ENCODE measurements at places on chromosomes 3 and 15.

- DNase-seq = no peak
Measured at GRCh38 chr3:106482451-106482850, 613.6 kb upstream of the CBLB start.

DNA sequence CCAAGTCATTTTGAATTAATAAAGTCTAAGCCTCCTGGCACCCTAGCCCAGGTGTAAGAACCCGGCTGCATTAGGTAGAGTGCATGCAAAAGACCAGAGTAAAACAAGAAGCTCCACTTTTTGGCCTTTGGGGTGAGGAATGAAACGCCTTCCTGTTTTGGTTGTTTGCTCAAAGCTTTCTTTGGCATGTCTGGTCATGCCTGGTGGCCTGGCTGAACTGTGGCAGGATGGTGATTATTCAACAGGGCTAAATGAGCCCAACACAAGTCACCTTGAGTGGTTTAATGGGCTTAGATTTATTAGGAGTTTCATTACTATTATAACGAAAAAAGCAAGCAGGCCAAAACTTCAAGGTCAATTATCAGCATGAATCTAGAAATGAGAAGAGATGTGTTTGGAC lies 40.9 kb upstream of the LDHAL6B start:
- no peak for DNase-seq

DNA sequence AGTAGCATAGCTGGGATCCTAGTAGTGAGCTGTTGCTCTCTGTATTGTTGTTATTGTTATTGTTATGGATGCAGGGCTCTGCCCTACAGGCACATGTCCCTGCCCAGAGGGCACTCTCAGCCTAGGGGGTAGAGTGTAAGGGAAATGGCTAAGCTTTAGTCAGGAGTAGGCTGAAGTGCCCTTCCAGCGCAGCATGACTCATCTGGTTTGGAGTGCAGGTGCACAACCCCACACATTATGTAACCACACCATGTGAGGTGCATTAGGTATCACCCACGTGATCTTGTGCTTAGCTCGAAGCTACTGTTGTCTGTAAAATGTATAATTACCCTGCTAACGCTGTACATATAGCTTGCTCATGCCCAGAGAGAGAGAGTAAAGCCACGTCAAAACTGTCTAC lies 48.3 kb upstream of the TIPARP start:
- DNase-seq = no peak

DNA sequence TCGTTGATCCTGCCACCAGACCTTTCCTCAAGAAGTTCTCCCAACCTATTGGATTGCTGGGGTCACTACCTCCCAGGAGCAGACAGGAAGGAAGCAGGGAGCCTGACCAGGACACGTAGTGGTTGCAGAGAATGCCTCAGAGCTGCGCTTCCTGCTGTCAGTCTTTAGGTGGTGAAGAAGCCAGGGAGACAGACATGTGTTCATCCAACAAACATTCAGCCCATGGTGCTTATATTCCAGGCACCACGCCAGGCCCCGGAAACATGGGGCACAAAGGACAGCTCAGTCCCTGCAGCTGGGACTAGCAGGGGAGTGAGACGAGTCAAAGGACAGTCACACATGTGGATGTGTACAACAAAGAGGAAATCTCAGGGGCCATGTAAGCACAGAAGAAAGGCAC lies 26.0 kb upstream of the CORO2B start:
- no peak for DNase-seq

GRCh38 chr15:101116681-101116976 lies 135.2 kb downstream of the CHSY1 start:
- DNase-seq = no peak

GRCh38 chr3:59268170-59268569 lies 218.3 kb upstream of the CFAP20DC start:
- no peak for DNase-seq

- DNase-seq = no peak
Measured at GRCh38 chr15:61011576-61012336, 217.3 kb downstream of the RORA start.
